Choroid plexus epithelial cell (primary cell): ENCODE measurements at places on chromosomes 12 and 14.

GRCh38 chr12:60489071-60489470, 893.2 kb downstream of the SLC16A7 start:
- peak; percentile 30 for DNase-seq

GRCh38 chr12:55707841-55708694, at the start of gene ITGA7:
ITGA7 (minus strand) TSS chr12:55707904; CDS start chr12:55707682, 222 bp downstream.
- no peak for DNase-seq

DNA sequence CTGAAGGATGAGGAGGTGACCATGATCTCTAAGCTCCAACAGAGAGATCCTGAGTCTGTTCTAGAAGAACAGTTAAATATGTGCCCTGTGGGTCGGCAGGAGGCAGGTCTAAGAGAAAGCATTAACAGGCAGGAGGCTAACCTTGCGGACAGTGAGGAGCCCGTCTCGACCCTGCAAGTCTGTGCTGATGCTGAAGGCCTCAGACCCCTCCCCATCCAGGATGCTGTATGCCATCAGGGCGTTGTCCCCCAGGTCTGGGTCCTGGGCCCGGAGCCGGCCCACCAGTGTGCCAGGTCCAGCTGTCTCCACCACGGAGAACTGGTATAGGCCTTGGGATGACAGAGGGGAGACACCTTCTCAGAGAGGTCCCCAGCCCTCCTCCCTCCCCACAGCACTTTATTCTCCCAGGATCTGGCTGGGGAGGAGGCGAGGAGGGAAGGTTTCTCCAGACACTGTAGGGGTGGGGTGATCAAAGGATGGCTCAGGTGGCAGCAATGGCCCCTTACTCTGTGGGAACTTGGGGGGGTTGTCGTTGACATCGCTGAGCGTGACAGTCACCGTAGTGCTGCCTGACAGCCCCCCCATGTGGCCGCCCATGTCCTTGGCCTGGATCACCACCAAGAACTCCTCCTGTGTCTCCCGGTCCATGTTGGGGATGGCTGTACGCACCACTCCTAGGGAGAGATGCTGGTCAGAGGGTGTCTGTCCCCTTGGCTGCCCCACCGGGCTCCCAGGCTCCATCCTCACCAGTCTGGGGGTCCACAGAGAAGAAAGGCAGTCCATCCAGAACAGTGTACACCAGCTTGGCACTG, 3.1 kb downstream of the CDH24 start:
- DNase-seq = no peak

- no peak for DNase-seq
These were observed 442.4 kb upstream of the FOXG1 start for GRCh38 chr14:28323951-28324741.

GRCh38 chr14:98953551-98954348, 318.2 kb downstream of the BCL11B start:
- no peak for DNase-seq

DNA sequence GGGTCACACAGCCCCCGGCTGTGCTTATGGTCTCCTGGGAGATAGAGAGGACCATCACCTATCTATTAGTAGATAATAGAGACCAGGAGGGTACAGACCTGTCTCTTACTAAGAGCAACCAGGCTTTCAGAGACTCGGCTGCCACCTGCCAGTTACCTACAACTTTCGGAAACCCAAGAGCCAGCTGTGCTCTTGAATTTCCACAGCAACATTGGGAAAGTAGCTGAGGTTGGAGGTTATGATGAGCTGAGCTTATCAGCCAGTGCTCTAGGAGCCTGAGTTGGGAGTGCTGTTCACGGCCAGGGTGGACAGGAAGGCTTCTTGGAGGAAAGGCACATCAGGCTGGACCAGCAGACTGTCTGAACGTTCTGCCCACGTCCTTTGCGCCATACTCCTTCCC, 67.6 kb downstream of the RIN3 start:
- DNase-seq = no peak

DNA sequence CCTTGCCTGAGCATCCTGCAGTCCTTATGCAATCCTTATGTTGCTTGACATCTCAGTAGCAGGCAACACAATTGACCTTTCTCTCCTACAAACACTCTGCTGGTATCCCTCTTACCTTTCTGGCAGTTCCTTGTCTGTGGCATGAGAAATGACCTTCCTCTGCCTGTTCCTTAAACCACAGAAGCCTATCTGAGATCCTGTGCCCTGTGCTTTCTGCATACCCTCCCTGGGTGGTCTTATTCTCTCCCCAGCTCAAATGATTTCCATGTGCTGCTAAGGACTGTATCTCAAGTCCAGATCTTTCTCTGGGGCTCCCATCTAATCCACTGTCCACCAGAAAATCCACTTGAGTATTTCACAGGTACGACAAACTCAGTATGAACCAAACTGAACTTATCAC, 2.0 kb upstream of the ARHGAP9 start:
- no peak for DNase-seq

DNA sequence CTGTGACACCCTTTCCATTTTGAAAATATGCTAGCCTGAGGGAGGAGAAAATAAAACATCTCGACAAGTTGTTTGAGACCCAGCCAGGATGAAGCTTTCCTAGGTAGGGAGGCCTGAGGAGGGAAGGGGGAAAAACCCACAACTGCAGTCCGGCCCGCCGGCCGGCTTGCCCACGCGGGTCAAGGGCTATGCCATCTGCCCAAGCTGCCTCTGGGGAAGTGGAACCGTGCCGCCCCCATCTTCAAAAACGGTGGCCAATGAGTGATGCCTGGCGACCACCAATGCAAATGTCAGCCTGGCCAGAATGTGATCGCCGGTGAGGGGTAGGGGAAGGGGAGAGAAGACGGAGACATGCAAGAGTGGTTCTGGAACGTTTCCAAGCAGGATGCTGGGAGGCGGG, 263.5 kb upstream of the ALG10B start:
- DNase-seq = no peak

DNA sequence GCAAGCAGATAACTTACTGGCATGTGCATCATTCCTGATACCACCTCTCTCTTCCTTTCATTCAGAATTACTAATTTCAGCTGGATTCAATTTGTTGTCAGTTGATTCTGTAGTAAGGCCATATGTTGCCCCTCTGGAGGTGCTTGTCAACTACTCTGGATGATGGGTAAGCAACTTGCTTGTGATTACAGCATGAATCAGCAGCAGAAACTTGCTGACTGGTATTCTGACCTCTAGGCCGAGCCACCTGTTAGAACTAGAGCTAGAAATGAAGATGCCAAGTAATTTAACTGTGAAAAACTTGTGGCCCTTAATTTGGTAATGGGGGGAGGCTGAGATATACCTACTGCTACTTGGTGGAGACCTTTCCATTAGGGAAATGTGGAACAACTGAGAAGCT, 5.1 kb downstream of the RNF10 start:
- peak; percentile 38 for DNase-seq

GRCh38 chr12:39646963-39647362, 27.4 kb upstream of the ABCD2 start:
- DNase-seq = peak; percentile 12

DNA sequence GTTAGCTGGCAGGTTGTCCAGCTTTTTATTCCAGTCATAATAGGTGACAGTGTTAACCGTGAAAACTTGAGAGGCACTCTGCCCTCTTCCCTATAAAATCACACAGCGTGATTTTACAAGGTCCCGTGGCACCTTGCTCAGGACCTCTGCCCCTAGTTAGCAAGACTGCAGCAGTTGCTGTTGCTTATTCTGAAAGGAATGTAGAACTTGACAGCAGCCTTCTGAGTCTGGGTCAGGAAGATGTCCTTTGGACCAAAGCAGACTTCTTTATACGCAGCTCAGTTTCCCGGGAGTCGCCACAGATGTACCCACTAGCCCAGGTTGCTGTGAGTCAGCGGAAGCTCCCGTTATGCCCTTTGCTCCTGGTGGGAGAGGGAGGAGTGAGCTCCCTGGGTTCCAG, 13.2 kb downstream of the PRKAB1 start:
- DNase-seq = no peak

GRCh38 chr12:70330158-70330557, 35.9 kb upstream of the KCNMB4 start:
- no peak for DNase-seq

- DNase-seq = peak; percentile 76
These were observed 105.1 kb downstream of the TMTC3 start for GRCh38 chr12:88247241-88247643.

DNA sequence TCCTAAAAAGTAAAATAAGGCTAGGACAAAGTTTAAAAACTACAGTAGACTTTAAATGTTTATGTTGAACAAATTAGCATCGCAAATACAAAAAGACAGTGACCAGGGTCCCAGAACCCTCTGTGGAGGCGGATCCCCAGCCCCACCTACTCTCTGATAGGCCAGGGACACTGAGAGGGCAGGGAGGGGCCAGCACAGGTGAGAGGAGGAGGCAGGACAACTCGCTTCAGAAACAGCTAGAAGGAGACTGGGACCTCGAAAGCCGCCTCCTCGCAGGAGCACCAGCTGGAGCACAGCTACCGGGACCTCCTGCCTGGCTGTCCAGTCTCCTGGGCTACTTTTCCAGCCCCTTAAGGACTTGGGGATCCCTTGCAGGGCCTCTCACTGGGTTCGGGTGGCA, 992 bp downstream of the DNAH10 start:
- DNase-seq = no peak

GRCh38 chr12:100445081-100445481, 28.6 kb upstream of the NR1H4 start:
- DNase-seq = peak; percentile 26

DNA sequence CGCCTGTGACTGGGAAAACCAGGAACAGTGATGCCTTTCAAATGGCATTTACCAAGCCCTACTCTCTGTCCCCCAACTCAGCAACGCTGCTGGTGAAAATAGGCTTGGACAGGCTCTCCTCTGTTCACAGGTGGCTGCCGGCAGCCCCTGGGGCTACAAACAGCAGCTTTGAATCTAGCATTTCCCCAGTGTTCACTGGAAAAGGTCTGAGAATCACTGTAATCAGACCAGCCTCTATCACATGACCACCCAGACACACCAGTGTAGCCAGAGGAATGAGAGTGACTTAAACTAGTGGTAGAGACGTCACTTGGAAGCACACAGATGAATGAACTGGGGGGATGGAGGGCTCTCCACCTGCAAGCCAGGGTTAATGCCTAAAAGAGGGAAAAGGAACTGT, 151.8 kb downstream of the FOXN3 start:
- no peak for DNase-seq

DNA sequence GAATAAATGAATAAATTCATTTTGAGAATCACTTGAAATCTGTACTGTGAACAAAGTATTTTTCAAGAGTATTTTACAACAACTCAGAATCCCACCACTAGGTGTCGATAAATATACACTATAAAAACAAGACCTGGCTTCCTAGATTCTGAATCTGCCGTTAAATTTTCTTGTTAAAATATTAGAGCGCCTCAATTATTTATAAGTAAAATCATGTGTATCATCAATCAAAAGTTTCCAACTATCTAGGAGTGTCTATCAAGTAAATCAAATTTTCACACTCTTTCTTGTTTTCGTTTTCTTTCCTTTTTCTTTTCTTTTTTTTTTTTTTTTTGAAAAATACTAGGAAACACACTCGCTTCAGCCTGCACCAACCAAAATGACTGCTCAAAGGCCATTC, 179.2 kb upstream of the DCN start:
- DNase-seq = peak; percentile 75

GRCh38 chr12:87332987-87333726, 696.0 kb downstream of the C12orf50 start:
- no peak for DNase-seq

GRCh38 chr12:125014526-125014925, 21.1 kb downstream of the BRI3BP start:
- no peak for DNase-seq

DNA sequence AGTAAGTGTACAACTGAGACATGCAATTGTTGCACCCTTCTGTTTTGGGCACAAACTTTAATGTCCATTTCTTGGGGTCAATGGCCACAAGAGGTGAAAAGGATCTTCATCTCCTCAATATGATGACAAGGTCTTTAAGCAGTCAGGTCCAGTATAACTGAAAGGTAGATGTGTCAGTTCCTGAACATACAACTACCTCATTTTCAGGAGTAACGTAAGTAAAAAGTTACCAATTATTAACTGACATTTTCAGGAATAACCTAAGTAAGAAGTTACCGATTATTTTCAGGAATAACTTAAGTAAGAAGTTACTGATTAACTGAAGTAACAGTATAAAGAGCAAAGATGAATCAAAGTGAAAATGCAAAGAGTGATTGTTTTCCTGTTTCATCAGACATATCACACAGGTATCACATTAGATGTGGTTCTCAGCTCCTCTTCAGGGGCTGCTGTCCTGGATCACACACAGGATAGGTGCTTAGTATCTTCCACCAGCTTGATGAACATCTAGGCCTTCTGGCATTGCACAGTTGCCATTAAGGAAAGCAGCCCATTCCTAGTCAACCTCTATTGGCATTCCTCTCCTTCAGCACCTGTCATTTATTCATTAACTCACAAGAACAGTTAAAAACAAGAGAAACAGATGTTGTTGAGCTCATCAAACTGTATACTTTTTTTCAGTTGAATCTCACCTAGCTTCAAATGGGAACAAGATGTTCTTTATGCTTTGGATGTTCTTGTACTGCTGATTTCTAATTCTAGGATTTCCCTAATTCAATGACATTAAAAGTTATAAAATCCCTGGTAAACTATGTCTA, 200.0 kb downstream of the FOXG1 start:
- no peak for DNase-seq

DNA sequence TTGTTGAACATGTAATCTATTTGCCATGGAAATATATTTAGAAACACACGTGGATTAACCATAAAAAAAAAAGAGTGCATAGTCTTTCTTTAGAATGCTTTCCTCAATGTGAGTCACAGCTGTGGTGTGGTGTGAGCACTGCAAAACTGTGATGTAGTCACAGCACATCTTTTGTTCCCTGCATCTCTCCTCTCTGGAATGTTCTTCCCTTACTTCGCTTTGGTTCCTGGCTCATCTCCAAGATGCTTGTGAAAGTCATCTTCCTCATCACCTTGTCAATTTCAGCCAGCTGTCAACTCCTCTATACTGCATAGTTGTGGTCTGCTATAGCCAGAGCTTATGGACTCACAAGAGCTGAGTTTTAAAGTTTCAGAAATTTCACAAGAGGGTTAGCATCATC, 60.2 kb downstream of the STAB2 start:
- peak; percentile 85 for DNase-seq

DNA sequence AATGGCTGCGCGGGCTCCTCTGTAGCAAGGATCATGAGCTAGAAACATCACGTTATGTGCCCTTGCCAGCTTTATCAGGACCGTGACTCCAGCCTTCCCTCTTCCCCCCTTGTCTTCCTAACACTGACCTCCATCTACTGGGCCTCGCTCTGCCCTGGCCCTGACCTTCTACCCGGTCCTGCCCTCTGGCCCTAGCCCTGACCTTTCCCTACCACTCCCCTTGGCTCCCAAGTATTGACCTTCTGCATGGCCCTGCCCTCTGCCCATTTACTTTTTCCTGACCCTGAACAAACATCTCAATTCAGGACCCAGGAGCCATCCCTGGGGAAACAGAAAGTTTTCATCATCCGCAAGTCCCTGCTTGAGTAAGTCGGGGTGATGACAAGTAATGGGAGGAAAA, 2.0 kb downstream of the SOAT2 start:
- no peak for DNase-seq
